ENCODE measurements at places on chromosomes 6 and 20. TPM values are rescaled to one million over a fixed set of nuclear protein-coding genes. Genes with fewer than 3 reads are reported as not detected.

DNA sequence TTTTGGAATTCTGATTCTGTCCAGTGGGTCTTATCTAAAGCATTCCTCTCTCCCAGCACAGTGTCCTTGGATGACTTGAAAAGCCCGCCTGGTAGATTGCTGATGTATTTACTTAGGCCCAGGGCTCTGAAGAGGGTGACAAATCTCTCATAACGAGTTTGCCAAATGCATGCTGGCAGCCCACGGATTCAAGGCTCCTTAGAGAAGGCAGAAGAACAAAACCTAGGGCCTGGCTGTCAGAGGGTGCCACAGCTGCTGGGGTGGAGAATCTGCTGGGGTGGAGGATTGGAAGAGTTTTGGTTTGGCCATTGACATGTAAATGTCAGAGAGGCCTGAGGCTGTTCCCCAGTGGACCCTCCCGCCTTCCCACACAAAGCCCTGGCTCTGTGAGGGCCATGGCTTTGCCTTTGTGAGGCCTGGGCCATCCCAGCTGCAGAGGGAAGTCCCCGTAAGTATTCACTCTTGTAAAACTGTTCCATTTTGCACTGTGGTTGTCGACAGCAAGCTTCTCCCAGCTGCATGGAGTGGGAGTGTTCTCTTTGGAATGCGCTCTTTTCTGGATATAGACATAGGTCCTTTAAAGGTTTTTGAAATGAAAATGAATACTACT lies 50.3 kb downstream of the ANKRD6 start:
- DNase-seq = no peak

DNA sequence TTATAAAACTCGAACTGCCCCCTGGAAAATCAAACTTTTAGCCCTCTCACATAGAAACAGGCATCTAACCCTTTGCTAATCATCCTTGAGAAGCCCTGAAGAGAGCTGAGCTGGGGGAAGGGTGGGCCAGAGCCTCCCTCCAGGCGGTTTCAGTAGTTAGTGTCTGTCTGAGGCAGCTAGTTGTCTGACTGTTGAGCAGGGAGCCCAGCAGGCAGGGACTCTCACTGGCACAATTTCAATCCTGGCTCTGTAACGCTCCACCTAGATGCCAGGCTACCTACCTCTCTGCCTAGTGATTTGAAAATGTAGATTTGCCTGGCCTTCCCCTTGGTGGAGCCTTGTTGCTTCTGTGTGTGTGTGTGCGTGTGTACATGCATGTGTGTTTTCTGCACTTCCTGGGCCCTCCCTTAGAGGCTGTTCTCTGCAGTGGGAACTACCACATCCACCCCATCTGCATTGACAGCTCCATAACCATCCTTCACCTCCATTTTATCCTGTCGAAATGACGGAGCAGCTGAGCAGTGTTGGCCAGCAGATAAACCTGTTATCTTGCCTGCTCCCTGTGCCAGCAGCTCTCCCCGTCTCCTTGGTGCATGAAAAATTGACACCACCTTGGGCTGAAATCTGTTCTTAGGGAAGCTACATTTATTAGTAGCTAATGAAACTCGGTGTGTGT lies 69.6 kb upstream of the VSTM2L start:
- no peak for DNase-seq

RGS17 gene
- 1.1 TPM for total RNA-seq

TSBP1 gene
- not detected for total RNA-seq

FOXC1 gene
- 4.8 TPM for total RNA-seq

LHFPL5 gene
- total RNA-seq = not detected

All from H4 (cell line).